H4 (cell line): ENCODE measurements at places on chromosomes 7 and 10. TPM values are rescaled to one million over a fixed set of nuclear protein-coding genes. Genes with fewer than 3 reads are reported as not detected.
A peak's percentile ranks its signal among the peaks of the same experiment; 100 is the strongest.

DNA sequence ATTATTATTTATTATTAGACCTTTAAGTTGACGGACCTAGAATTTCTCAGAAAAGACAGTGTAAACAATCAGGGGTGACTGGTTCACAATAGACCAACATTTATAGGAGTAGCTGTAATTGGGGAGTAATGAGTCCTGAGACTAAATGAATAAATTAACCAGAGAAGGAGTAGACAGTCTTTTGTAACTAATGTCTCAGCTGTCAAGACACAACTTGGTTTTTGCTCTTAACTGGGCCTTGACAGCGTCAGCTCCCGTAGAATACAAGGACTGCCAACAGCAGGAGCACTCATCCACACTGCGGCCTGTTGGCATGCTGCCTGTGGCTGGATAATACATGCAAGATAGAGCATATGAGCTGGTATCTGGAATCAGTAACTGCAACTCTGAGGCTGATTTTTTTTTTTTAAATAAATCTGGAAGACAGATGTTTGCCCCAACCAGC, 123.9 kb downstream of the CACNA2D1 start:
- peak; percentile 65 for DNase-seq

DNA sequence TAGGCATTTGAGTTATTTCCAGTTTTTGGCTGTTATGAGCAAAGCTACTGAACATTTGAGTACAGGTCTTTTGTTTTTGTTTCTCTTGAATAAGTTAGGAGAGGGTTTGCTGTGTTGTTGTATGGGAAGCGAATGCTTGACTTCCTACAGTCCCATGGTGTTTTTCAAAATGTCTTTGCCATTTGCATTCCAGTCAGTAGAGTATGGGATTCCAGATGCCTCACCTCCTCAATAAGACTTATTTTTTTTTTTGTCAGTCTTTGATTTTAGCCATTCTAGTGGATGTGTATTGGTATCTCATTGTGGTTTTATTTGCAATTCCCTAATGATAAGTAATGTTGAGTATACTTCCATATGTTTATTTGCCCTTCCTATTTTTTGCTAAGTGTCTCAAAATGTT, 19.4 kb downstream of the CDK13 start:
- no peak for DNase-seq

Gene PNLIPRP1
- not detected in 2 replicates for total RNA-seq

Gene TEX47
- total RNA-seq, result not detected in 2 replicates

Gene ABCC2
- total RNA-seq, result 2.1 and 4.0 TPM in 2 replicates

GRCh38 chr10:36114141-36114540, 472.0 kb upstream of the FZD8 start:
- DNase-seq, result no peak

- no peak for DNase-seq
Measured at GRCh38 chr10:109875151-109875568, 48.2 kb downstream of the XPNPEP1 start.

- DNase-seq, result peak; percentile 73
Measured at GRCh38 chr7:24755541-24756407, 1.5 kb downstream of the GSDME start.

Gene SPAM1
- total RNA-seq, result not detected in 2 replicates

Gene MET
- 51.1 and 67.7 TPM in 2 replicates for total RNA-seq

DNA sequence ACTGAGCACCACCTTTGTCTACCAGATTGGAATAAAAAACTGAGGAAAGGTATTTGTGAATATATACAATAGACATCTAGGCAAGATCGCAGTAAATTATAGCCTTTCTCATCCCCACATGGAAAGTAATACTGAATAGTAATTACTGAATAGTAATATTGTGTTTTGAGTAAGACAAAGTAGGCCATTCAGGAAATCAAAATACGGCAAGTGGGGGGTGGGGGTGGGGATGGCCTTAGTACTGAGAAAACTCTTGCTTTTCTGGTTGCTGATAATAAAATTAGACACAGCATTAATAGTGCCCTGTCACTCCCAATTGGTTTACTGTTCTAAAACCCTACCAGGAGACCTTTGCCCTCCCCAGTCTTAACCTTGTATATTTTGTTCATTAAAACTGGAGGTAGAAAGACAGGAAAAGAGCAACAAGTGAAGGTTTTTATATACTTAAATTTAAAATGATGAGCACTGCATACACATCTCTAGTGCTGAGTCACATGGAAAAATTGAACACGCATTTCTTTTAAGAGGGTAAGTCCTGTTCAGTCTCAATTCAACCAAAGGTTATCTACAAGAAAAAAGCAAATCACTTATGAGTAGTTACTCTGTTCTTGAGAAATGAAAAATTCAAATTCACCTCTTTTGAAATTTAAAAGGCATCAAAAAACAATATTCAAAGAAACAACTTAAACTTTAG, 65.6 kb downstream of the IGF2BP3 start:
- no peak for DNase-seq

DNA sequence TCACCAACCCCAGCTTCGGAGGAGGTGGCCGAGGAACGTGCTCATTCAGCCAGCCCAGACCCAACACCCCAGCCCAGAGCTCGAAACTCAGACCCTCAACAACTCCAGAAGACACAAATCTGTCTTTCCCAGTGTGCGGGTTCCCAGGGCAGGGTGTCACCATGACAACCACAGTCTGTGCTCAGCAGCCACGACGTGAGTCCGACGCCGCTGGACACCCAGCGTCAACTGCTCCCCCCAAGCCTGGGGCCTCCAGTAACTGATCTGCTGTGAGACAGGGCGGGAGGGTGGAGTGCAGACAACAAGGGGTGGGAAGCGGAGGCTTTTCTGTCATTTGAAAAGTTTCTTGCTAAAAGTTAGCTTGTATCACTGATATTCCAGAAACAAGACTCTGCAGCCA, 167.2 kb downstream of the MAD1L1 start:
- no peak for DNase-seq

DNA sequence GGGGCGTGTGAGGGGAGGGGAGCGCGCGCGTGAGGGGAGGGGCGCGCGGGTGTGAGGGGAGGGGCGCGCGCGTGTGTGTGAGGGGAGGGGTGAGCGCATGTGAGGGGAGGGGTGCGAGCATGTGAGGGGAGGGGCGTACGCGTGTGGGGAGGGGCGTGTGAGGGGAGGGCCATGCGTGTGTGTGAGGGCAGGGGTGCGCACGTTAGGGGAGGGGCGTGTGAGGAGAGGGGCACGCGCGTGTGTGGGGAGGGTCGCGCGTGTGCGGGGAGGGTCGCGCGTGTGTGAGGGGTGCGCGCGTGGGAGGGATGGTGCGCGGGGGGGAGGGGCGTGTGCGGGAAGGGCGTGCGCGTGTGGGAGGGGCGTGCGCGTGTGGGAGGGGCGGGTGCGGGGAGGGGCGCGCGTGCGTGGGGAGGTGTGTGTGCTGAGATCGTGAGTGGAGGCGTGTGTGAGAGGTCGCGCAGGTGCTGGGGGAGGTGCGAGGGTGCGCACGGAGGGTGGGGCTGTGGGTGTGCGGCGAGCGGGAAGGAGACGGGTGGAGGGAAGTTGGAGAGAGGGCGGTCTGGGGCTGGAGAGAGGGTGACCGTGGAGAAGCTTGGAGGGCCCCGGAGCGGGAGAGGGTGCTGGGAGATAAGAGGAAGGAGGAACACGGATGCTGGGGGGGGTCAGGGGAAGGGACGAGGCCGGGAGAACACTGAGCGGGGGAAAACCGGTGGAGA, 19.7 kb downstream of the MXI1 start:
- DNase-seq, result no peak

Gene MACC1
- total RNA-seq, result 0.46 and 0.53 TPM in 2 replicates

- peak; percentile 84 for DNase-seq
Measured at GRCh38 chr10:16966991-16967865, 150.0 kb upstream of the RSU1 start.

Gene CELF2
- 0.72 and 0.77 TPM in 2 replicates for total RNA-seq

- DNase-seq, result peak; percentile 49
Measured at GRCh38 chr7:10436302-10436701, 537.4 kb upstream of the PHF14 start.

Gene RBP3
- not detected in 2 replicates for total RNA-seq

GRCh38 chr7:83562960-83563359, 86.0 kb downstream of the SEMA3E start:
- no peak for DNase-seq

Gene TBXAS1
- total RNA-seq, result 14.5 and 16.8 TPM in 2 replicates
